ENCODE measurements at places on chromosomes 7 and 10. TPM values are rescaled to one million over a fixed set of nuclear protein-coding genes. Genes with fewer than 3 reads are reported as not detected.

Gene NUPR2
- total RNA-seq, result not detected

Gene RSPH10B
- 0.04 TPM for total RNA-seq

Gene NUDCD3
- 90.2 TPM for total RNA-seq

Gene CRHR2
- not detected for total RNA-seq

DNA sequence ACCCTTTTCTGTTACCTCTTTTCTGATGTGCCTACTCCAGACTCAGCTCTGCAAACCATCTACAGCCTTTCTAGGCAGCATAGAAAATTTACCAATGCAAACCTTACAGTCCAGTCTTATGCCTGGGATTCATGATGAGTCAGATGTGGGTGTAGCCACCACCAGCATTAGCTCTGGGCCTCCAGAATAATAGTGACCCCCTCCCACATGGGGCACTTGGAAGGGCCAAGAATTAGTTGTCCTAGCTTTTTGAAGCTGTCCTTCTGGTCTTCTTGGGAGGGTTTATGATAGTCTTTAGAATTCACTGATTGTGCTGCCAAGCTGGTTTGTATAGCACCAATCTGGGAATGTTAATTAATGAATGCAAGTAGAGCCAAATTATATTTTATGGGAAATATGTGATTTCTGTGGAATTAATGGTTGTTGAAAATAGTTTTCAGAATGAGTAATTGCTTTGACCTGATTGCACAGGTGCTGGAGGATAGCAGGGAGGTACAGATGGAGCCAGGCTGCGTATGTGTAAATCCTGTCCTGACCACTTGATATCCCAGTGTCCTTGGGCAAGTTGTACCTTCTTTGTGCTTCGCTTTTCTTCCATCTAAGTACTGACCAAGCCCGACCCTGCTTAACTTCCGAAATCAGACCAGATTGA, 94.8 kb downstream of the CPED1 start:
- DNase-seq, result peak; percentile 54

DNA sequence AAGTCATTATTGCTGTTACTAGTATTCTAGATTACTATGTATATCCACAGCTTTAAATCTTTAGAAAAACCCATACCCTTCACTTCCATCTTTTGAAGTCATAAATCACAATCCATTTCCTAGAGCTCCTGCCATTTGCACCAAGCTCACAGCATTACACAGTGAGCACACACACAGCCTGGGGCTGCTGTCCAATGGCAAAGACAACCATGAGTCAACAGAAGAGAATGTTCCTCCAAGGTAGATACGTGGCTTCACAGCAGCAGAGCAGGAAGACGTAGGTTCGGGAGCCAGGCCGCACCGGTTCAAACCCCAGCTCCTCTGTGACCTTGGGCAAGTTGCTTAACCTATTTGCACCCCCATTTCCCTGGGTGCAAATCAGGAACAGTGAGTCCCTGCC, 234.6 kb downstream of the DIP2C start:
- DNase-seq, result peak; percentile 84

DNA sequence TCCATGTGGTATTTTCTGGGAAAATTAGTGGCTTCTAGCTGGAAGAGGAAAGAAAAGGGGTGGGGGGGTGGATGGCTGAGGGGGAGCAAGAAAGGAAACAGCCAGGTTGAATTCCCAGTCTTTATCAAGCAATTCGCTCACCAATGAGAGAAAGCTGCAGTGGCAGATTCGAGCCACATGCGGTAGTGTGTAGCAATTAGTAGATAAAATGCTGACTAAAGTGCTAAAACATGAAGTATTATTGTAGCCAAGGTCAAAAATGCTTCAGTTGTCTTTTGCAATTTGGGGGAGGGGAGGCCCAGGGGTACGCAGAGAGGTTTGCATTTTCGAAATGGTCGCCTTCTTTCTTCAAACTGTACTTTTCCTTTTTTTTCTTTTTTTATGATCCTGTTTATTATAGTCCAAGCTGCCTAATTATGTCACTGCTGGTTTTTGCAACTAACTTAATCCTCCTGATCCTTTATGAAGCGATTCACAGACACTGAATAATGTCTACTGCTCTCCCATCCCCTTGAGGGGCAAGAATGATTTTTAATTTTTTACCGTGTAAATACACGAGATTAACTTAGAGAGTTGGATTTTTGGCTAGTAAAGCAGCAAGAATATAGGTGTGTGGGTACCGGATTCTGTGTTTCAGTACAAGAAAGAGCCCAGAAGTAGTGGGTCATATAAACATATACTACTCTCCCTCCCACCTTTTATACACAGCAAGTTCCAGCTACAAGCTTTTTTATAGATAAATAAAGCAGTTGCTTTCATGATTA, 3.6 kb upstream of the ARID5B start:
- DNase-seq, result no peak

DNA sequence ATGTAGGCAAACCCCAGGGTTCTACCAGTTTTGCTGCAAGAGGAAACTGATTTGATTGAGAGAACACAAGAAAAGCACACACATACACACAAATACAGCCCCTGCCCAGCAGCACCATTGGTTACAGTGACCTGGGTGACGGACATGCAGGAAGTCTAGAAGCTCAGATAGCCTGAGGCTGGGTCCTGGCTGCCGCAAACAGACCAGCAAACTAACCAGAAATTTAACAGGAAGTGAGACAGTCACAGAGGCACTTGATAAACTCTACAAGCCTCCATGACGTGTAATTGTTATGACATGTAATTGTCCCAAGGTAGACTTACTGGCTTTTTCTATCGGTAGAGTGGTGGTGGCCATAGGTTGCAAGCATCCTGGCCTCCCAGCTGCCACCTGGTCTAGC, 58.9 kb downstream of the PRKAR2B start:
- peak; percentile 32 for DNase-seq

Measured in foreskin keratinocyte (primary cell).